ENCODE measurements at places on chromosomes 7 and 10.

- DNase-seq = no peak
Measured at GRCh38 chr10:6195846-6196245, 6.9 kb upstream of the PFKFB3 start.

GRCh38 chr7:5237286-5237685 is 45.5 kb upstream of the SLC29A4 start:
- DNase-seq = no peak

DNA sequence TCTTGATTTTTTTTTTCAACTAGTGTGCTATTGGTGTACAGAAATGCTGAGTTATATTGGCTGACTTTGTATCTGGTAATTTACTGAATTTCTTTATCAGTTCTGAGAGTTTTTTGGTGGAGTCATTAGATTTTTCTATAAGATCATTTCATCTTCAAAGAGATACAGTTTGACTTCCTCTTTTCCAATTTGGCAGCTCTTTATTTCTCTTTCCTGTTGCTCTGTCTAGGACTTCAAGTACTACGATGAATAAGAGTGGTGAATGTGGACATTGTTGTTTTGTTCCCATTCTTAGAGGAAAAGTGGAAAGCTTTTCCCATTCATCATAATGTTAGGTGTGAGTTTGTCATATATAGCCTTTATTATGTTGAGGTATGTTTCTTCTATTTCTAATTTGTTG is 50.2 kb downstream of the LOXL4 start:
- no peak for DNase-seq

DNA sequence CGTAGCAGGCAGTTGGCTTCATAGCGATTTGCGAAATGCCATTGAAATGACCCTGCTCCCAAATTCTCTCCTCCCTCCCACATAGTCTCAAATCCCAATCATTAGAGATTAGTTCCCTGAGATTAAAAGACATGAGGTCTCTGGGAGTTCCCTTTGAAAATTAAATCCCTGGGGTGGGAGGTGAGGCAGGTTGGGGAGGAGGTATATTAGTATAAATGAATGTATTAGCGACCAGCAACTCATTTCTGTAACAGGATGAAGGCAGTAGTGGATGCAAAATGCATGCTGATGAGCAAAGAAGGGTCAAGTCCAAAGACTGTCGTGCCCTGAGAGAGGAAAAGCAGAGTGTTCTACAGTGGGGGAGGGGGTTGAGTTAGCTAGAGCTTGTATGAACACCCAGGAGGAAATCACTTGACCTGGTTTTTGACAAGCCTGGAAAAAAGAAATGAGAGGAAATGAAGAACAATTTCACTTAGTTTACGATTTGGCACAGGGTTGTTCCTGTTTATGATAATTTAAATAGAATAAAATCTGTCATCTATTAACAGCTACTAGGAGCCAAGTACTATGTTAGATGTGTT is 79.6 kb upstream of the MTPN start:
- no peak for DNase-seq

DNA sequence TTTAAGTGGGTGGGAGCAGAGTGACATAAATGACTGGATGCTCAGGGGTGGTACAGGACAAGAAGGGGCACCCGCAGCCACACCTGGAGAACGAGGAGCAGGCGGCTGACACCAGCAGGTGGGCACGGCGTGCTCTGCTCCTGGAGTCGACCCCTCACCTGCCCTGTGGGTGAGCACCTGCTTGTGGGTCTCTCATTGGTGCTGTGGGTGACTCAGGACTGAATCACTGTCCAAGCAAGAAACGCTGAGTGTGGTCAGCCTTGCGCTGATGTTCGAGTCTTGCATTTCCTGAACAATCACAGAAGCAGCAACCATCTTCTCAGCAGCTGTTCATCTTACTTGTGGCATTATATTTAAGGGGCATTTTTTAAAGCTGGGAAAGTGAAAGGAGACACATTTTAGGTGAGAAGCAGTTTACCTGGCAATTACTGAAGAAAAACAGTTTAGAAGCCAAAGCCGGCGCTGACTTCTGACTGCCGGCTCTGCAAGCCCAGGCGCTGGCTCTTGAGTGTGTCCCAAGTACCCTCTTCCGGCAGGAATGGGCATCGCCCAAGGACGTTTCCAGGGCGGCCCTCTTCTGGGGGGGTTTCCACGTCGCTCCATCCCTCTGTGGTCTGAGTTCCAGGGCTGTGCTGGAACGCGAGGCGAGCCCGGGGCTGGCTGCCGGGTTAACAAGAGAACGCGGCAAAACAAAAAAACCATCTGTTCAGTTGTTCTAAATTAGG is 145.2 kb upstream of the PFKP start:
- peak; percentile 54 for DNase-seq

DNA sequence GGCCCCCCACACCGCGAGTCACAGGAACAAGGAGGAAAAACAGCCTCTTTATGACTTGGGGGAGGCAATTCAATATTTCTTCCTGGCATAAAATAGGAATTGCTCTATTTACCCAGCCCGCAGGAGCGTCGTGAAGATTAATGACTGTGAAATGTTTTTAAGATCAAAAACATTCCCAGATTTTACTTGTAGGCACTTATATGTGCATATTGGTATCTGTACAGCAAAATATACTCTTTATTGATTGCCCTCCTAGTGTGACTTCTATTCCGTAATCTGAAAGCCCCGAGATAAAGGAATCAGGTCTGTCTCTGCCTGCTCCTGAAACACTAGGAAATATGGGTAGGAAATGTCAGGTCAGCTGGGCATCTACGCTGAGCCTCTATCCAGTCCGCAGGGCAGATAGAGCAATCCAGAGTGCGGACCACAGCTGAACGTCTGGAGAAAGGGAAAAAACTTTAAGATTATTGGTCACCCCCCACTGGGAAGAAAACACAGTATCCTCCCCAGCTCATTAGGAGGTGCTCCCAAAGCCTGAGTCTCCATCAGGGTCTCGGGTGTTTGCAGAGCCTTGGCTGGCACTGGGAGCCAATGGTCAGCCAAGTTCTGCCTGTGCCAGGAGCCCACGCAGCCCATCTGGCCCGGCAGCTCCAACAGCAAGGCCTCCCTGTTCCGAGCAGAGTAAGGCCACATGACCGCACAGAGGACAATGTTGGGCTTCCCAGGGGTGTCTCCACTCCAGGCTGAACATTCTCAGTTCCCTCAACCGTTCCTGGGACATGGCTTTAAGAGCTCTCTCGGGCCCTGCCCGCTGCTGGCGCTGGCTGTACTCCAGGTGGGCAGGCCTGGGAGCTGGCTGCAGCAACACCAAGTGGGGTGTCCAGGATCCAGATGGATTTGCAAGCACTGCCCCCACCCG is 7.7 kb downstream of the CTBP2 start:
- no peak for DNase-seq

DNA sequence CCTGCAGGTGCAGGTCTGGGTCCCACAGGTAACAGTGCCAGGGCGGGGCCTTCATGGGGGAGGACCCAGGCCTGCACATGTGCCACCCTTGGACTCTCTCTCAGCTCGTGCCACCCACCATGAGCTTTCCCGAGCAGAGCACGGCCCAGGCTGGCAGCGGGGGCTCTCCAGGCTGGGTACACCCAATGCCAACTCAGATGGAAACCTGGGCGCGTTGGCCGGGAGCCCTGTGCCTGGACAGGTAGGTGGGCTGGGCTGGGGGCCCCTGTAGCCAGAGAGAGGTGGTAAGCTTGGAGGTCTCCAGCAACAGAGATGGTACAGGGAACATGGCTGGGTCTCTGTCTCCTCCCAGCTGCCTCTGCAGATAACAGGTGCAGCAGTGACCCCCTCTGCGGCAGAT is 69.9 kb upstream of the ADARB2 start:
- no peak for DNase-seq

GRCh38 chr10:59243611-59244195 is 67.3 kb downstream of the PHYHIPL start:
- DNase-seq = no peak

- no peak for DNase-seq
Measured at GRCh38 chr10:5607594-5607993, 58.8 kb downstream of the ASB13 start.

DNA sequence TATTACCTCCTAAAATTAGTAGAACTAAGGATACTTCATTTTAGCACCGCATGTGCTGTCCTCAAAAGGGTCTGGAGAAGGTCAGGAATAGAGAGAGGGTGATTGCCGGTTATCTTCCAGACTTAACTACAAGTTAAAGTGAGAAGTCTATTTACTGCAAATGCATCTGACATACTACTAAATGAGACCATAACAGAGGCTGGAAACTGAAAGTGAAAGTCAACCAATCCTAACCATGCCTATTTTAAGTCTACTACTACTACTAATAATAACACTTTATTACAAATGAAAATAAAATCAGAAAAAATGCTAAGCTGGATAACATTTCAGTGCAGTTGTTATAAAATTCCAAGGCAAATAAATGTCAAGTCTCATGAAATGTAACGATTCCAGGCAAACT is 244.7 kb downstream of the KIF20B start:
- no peak for DNase-seq

- no peak for DNase-seq
Measured at GRCh38 chr7:6228361-6229229, 43.8 kb downstream of the CYTH3 start.

DNA sequence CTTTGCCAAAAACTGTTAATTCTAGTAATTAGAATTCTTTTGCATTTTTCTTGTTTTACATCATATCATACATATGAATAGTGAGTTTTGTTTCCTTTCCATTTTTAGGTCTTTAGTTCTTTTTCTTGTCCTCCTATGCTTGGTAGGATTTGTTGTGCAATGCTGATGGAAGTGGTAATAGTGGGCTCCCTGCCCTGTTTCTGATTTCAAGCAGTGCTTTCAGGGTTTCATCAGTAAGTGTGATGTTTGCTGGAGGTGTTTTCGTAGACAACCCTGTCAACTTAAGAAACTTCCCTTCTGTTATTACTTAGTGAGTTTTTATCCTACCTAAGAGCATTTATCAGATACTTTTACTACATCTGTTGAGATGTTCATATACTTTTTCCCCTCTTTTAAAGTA is 50.5 kb downstream of the CSGALNACT2 start:
- DNase-seq = no peak

- DNase-seq = no peak
Measured at GRCh38 chr10:116737627-116738327, 4.6 kb downstream of the HSPA12A start.

DNA sequence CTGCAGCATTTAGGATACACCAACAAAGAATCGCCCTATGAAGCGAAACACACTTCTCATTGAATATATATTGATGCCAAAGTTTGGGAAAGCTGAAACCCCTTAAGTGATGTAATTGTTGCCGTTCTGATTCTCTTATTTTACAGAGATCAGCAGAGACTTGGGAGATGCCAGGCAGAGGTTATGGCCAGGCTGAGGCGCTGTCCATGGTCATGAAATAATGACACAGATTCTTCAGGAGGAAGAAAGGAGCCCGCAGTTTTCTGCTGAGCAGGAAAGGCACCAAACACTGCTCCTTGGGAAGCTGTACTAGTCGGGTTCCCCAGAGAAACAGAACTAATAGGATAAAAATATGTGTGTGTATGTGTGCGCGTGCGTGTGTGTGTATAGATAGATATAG is 566.0 kb downstream of the CALN1 start:
- no peak for DNase-seq

- no peak for DNase-seq
Measured at GRCh38 chr10:103123282-103124024, 69.6 kb downstream of the NT5C2 start.

- DNase-seq = no peak
Measured at GRCh38 chr10:123148414-123149161, 652 bp downstream of the HMX2 start.

DNA sequence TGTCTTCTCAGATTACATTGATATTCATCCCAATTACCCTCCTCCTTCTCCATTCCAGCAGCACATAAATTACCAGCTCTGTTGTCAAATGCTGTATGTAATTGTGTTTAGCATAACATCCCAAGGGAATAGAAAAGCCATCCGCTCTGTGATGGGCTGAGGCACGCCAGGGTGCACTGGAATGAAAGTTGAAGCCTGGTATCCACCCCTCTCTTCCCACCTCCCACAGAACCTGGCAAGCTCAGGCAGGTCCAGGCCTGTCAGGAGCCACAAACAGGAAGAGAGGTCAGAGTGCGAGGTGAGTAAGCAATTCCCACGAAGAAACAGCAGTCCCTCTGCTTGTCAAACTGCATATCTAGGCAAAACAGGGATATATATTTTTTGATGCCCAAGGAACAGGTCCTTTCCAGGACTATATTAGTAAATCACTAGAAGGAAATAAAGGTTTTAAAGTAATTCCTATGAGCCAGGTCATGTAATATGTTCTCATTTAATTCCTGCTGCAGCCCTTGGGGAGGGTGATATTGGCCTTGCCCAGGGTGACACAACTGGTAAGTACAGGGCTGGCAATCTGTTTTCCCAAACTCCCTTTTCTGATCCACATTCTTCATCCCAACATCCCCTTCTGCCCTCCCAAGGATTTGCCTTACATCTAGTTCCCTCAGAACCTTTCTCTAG is 155.6 kb upstream of the GHITM start:
- DNase-seq = no peak

DNA sequence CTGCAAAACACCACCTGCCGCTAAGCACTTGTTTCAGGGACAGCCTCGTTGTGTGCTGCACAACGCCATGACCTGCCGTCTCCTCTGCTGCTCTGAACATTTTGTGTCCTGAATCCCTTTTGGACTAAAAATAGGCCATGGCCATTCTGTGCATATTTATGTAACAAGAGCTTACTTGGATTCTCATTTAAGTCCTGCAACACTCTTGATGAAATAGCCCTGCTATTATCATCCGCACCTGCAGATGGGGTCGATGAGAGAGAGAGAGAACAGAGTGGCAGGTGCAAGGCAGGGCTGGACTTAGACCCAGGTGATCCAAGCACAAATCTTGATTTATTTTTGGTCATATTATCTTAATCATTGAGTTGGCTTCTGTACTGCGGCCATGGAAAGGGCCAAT is 121.2 kb upstream of the PRKCQ start:
- DNase-seq = no peak

- peak; percentile 58 for DNase-seq
Measured at GRCh38 chr7:88243345-88243909, 23.6 kb upstream of the SRI start.

DNA sequence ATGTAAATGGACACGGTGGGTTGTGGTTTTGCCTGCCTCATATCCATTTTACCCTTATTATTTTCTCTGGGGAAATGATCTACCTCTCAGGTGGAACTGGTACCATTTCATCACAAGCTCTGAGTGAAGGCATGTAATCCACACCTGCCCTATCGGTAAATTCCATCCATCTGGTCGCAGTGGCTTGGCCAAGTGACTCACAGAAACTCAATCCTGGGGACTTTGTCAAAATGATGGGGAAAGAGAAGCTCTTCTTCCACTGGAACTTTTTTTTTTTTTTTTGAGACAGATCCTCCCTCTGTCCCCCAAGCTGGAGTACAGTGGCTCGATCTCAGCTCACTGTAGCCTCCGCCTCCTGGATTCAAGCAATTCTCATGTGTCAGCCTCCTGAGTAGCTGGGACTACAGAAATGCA is 48.2 kb upstream of the ANKRD1 start:
- DNase-seq = peak; percentile 34
